Fibroblast of skin of scalp (primary cell): ENCODE measurements at places on chromosomes 5 and 9.
A peak's percentile ranks its signal among the peaks of the same experiment; 100 is the strongest.

GRCh38 chr5:61640179-61641021 lies 308.3 kb downstream of the ZSWIM6 start:
- no peak for DNase-seq

DNA sequence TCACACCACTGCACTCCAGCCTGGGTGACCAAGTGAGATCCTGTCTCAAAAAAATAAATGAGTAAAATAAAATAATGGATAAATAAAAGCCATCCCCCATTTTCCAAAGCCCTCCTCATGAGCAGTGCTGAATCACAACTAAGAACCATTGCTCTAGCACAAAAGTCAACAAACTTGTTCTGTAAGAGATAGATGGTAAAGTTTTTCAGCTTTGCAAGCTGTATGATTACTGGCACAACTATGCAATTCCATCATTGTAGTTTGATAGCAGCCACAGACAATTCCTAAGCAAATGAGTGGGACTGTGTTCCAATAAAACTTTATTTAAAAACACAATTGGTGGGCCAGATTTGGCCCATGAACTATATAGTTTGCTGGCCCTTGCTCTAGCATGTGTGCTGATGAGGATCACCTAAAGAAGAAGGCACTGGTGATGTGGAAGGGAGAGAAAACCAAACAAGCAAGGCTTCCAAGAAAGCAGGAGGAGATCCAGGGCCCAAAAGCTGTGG lies 64.6 kb downstream of the NEURL1B start:
- DNase-seq: peak; percentile 28

GRCh38 chr5:170635706-170636105 lies 131.9 kb downstream of the KCNIP1 start:
- no peak for DNase-seq

GRCh38 chr9:93678199-93679019 lies 102.0 kb downstream of the PHF2 start:
- no peak for DNase-seq

GRCh38 chr5:73395256-73395655 lies 53.3 kb downstream of the FOXD1 start:
- DNase-seq: peak; percentile 81

GRCh38 chr9:86795823-86796553 lies 151.3 kb downstream of the GAS1 start:
- peak; percentile 94 for DNase-seq

- DNase-seq: peak; percentile 61
Observed at GRCh38 chr5:39440958-39441624, 16.3 kb upstream of the DAB2 start.

- peak; percentile 11 for DNase-seq
Observed at GRCh38 chr5:19555876-19556275, 432.1 kb downstream of the CDH18 start.

GRCh38 chr9:20804489-20805250 lies 120.6 kb downstream of the FOCAD start:
- no peak for DNase-seq

- peak; percentile 90 for DNase-seq
Observed at GRCh38 chr9:107176436-107177151, 106.5 kb upstream of the RAD23B start.

DNA sequence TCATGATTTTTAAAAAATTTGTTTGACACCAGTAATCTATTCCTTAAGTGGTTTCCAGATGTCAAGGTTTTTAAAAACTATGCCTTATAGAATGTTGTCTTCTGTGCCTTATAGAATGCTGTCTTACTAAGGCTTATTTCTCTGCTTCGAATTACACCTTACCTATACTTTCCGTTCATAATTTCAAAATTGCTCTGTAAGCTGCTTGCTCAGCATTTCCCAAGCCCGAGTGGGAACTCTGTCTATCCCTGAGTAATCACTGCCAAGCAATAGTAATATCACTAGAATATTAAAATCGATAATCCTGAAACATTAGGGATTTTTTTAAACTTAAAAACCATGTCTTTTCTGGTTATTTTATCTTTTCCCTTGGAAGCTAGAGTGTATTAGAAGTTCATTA lies 376.3 kb downstream of the PIK3R1 start:
- DNase-seq: no peak

DNA sequence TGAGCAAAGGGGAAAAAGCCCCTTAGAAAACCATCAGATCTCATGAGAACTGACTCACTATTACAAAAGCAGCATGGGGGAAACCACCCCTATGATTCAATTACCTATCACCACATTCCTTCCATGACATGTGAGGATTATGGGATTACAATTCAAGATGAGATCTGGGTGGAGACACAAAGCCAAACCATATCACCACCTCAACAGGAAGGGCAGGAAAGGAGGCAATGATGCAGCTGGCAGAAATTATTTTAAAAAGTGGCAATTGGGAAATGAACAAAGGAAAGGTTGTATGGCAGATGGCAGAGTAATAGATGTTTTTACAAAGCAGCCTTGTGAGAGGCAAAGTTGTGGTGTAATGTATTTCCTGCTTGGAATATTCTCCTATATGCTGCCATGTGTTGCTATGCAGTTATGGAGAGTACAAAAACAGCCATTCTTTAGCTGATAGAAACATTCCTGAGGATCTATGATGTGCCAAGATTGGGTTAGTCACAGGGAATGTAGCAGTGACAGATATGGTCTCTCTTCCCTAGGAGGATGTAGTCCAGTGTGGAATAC lies 138.8 kb downstream of the SMC2 start:
- peak; percentile 62 for DNase-seq

DNA sequence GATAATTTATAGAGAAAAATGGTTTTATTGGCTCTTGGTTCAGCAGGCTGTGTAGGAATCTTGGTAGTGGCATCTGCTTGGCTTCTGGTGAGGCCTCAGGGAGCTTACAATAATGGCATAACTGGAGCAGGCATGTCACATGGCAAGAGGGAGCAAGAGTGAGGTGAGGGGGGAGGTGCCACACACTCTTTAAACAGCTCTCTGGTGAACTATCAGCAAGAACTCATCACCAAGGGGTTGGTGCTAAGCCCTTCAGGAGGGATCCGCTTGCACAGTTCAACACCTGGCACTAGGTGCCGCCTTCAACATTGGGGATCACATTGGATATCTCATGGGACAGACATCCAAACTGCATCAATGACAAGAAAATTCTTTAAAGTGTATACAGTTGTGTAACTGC lies 10.5 kb downstream of the GPBP1 start:
- no peak for DNase-seq

DNA sequence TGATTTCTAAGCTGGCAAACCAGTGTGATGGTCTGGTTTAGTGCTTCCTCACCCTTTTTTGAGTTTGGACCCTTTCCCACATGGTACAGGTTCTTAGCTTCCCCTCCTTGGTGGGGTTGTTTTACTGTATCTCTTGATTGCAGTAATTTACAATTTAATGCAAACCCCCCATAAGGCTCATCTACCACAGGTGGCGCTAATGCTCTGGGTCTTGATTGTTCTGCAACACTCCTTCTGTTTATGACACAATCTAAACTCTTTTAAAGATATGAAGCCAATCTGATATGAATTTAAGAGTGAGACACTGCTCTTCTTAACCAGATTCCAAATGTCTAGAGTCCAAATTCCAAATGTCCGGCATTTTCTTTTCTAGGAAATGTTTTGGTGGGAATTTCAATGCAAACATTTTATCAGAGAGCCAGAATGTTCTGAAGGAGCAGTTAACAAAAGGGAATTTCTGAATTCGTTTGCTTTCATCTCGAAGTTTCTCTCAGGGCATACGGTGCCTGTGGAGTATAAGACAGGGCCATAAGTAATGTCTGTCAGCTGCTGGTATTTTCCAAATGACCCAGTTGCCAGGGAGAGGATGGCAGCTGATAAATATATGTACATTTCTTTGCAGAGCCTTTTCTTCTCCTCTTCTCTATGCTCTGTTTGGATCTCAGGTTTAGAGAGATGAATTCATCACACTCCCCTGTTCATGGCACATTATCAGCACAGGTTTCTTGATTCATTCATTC lies 246.8 kb downstream of the ARHGAP26 start:
- peak; percentile 48 for DNase-seq

DNA sequence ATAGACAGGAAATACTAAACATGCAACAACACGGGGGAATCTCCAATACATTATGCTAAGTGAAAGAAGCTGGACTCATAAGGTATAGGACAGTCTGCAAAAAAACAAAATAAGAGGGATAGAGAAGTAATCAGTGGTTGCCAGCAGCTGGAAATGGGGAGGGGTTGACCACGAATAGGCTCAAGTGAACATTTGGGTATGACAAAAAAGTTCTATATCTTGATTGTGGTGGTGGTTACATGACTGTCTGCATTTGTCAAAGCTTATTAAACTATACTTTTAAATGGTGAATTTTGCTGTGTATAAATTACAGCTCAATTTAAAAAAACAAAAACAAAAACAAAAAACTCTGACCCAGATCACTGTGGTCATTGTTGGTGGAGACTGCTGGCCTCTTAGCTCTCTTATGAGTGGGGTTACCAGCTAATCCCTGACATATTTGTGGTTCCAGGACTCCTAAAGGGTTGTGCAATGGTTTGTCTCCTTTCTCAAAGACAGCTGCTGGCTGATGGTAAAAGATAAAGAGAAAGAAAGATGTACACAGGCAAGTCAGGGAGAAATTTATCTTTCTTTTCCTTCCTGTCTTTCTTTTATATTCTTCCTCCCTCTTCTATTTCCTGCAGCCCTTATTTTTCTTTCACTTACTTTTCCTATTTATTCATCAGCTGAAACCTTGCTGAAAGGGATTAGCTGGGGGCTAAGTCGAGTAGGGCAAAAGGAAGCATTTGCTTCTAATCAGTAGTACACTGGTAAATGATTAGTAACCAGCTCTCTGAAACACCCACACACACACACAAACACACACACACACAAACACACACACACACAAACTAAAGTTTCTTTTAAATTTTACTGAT lies 42.6 kb upstream of the APC start:
- peak; percentile 64 for DNase-seq

DNA sequence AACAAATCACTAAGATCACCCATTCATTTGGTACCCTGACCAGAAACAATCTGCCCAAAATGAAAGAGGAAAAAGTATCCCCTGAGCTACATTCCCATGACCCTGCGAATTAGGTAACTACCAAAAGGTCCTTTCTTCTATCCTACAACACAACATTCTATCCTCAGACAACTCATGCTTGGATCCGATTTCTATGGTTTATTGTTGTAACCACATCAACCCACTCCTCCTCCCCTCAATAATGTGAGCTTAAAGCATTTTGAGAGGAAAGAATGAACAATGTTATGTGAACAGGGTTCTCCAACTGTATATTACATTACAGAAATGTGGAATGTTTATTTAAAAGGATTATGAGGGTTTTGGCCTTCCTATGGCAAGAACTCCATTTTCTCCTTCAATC lies 4.0 kb downstream of the SLC35D2 start:
- no peak for DNase-seq

- DNase-seq: no peak
Observed at GRCh38 chr5:164148292-164148691, 642.9 kb downstream of the MAT2B start.
